A549 (cell line): ENCODE measurements at places on chromosomes 12 and 14.

DNA sequence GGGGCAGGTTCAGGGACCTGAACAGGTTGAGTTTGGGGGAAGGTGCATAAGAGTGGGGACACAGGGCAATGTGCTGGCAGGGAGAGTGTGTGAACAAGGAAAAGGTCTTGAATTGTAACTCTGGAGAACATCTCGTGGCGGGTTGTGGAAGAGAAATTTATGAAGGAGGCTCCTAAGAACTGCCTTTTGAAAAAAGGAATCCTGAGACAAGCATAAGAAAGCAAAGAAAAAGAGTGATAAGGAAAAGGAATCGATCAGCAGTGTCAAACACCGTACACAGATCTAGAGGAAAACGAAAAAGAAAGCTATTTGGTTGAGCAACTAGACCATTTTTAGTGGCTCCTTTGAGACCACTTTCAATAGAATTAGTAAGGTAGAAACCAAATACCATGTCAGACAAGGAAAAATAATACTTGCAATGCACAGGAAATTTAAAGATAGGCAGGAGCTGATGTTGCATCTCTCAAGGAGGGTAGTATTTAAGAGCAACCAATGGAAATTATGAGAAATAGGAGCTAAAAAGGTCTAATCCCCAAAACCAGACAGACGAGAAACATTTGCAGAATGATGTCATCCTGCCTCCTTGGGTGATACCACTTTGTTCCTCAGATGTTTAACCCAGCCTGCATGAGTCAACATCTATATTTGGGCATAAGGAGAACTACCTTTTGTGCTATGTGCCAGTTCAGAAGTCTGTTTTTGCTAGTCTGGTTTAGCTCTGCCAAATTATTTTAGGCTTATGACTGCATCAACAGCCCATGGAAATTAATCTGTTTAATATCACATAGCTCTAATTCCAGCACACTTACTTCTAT is 64.5 kb upstream of the STK38L start:
- DNase-seq: peak; percentile 60

- DNase-seq: no peak
Measured at GRCh38 chr12:82187595-82187994, 170.6 kb downstream of the CCDC59 start.

GRCh38 chr12:131788070-131788469 is 40.1 kb upstream of the MMP17 start:
- DNase-seq: no peak

GRCh38 chr14:78135450-78135891 is 34.7 kb upstream of the NRXN3 start:
- peak; percentile 87 for DNase-seq

DNA sequence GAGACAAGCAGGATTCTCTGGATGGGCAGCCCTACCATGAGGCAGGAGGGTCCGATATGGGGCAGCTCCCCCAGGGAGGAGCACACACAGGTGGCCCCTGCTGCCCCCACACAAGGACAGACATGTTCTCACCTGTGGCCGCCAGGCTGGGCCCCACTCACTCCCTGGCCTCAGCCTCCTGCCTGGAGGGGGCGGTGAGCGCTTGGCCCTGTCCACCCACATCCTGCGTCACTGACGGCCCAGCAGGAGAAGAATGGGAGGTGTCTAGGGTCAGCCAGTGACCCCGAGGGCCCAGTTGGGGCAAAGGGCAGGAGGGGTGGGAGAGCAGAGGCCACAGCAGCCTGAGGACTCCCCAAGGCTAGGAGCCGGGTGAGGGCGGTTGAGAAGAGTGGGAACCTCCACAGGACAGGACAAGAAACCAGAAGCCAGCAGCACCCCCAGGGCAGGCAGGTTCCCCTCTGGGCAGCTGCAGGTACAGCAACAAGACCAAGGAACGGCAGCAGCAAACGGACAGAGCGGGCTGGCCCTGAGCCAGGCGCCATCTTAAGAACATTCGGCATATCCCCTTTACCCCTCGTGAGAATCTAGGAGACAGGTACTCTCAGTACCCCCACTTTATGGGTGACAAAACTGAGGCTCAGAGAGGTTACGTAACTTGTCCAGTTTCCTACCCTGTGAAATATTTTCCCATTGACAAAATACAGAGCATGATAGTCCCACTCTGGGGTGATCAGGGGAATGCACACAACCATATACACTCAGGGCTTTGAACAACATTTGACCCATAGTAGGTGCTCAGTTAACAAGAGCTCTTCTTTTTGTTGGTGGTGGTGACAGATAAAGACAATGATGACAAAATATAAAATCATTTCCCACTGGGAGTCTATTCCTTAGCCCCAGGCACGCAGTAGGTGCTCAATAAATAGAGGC is 74.3 kb downstream of the NCOR2 start:
- peak; percentile 33 for DNase-seq

DNA sequence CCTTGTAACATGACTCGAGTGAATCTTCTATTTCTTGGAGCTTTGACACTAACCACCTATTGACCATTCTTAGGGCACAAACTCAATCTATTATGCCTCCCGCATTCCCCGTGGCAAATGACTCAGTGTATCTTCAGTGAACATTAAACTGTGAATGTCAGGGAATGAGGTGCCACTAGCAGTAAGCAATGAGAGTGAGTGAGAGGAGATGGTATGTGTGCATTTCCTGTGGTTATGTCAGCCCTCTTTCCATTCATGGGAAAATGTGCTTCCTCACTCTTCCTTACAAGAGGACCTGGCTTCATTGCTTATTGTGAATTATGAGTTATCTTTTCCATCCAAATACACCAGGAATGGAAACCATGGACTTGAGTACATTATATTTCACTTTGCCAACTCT is 229.2 kb downstream of the EMP1 start:
- no peak for DNase-seq

DNA sequence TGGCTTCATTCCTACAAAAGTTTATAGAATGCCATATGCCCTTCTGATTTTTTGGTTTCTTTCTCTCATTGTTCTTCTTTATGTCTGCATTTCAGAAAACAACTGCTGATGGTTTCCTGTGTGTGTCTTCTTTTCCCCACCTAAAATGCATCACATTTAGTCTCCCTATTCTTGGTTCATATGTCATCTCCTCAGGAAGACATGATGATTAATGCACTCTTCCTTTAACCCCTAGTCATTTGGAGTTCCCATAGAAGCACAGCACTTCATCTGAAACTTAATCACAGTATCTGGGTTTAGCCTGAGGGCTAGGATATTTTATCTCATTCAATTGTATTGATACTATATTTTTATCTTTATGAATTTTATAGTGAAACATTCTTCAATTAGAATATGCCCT is 21.5 kb downstream of the GNPNAT1 start:
- no peak for DNase-seq

DNA sequence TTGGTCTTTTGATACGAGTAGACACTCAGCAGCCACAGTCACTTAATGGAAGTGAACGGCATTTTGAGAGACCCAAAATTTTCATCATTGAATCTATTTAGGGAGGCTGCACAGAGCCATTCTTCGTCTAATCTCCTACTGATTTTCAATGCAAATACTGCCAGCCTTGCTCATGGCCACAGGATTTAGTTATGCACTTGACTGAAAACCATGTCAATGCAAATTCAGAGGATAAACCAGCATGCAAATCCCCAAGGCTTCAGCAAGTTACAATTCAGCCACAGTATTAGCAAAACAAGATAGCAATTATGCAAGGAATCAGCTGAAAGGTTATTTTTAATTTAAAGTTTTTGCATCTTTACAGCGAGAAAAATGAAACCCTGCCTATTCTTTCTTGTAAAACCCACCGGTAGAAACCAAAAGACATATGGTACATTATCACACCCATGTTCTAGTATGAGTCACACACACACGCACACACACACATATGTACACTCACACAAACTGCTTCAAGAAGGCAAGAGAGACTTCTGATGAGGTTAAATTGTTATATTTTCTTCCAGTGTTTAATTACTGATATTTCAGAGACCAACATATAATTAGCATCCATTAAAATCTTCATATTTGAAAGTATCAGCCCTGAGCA is 985.3 kb upstream of the FLRT2 start:
- no peak for DNase-seq

GRCh38 chr12:81492131-81492720 is 266.9 kb downstream of the PPFIA2 start:
- no peak for DNase-seq

DNA sequence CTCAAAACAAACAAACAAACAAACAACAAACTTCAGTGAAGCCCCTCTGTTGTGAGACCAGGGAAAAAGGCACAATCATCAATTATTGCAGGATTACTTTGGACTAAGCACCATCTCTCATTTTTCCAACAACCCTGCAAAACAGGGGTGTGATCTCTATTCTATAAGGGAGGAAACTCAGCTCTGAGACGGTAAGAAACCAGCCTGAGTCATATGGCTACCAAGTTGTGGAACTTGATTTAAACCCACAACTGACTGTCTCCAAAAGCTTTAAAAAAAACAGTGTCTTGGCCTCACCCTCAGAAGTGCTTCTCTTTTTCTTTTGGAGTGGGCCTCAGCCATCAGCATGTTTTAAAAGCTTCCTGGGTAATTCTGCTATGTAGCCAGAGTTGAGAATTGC is 49.8 kb downstream of the RIN3 start:
- no peak for DNase-seq

- no peak for DNase-seq
Measured at GRCh38 chr12:48119834-48120195, 651 bp downstream of the PFKM start.

GRCh38 chr12:4275016-4275869 is 1.7 kb downstream of the CCND2 start:
- DNase-seq: no peak

- DNase-seq: no peak
Measured at GRCh38 chr14:104388011-104388521, 191.5 kb upstream of the C14orf180 start.
